NCI-H345 (cell line): ENCODE measurements at places on chromosomes 13 and 19.
A peak's percentile ranks its signal among the peaks of the same experiment; 100 is the strongest.

DNA sequence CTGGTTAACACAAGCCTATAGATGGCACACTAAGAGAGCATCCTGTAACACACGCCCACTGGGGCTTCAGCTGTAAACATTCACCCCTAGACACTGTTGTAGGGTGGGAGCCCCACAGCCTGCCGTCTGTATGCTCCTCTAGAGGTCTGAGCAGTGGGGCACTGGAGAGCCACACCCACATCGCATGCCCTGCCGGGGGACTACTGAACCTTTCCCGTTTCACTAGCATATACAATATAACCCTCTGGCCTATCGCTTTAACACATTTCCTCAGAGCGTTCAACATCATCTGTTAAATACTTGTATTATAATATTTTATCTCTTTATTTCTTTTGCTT is 73.4 kb downstream of the PCDH9 start:
- no peak for DNase-seq

DNA sequence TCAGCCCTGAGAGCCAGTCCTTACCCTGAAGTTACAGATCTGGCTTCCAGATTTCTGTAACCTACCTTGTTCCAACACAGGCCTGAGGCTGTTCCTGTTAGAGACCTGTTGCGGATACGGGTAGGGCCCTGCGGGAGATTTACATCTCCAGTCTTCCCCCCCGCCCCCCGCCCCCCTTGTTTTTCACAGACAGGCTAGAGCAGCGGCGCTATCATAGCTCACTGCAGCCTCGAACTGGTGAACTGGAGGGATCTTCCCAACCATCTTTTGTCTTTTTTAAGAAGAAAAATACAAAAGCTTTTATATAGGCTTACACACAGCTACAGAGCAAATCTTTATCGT is 10.6 kb upstream of the CEACAM21 start:
- no peak for DNase-seq

DNA sequence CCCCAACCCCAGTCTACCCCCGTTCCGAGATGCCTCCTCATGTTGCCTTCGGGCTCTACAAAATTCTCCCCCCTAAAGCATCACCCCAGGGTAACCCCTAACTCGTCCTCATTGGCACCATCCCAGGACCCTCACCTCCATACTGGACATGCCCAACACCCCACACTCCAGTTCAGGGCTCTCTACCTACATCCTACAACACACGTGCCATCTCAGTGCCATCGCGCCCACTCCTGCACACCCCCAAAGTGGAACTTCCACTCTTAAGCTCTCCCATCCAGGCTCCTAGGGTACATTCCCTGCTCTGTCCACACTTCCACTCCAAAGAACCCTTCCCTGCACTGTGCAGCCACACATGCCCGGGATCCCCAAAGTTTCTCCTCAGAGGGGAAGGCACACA is 827 bp upstream of the FKRP start:
- DNase-seq: no peak

DNA sequence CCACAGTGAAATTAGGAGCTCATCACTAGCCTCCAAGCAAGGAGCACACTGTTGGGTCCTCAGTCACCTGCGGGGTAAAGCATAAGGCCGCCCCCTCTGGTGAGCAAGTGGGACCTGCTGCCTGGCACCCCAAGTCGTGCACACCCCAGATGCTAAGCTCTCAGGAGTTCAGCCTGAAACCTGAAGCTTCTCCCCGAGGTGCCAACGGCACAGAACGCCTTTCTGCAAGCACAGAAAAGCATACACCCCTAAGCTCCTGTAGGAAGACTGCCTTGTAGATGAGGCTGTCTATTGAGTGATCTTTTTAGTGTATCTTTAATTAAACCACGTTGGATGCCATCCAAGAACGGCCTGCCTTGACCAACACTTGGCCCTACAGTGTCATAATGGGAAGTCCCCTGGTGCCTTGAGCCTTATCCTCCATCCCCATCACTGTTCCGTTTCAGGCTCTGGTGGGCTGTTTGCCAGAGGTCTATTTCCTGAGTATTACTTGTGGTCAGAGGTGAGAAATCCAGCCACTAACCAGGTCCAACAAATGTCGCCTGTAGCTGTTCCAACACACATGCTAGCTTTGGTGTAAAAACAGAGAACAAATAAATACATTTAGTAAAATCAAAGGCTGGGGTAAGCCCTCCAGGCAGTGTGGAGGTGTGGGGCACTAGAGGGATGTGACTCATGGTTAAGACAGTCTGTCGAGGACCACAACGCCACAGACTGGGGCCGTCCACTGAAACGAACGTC is 44.8 kb downstream of the C13orf42 start:
- DNase-seq: no peak

DNA sequence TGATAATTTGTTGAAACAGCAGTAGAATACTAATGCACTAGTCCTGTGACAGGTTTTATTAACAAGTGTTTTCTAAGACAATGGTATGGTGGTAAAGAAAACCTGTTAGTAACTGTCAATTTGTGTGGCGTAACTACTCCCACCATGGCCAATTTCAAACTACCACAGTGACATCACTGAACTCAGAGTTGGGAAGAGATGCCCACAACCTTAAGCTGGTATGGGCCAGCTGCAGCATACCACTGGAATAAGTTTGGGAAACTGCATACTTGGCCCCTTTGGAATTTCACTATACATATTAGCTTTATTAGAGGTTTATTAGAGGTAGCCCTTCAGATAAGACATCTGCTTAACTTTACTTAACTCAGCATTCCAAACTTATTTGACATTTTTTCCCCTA is 419.4 kb downstream of the NDFIP2 start:
- no peak for DNase-seq

DNA sequence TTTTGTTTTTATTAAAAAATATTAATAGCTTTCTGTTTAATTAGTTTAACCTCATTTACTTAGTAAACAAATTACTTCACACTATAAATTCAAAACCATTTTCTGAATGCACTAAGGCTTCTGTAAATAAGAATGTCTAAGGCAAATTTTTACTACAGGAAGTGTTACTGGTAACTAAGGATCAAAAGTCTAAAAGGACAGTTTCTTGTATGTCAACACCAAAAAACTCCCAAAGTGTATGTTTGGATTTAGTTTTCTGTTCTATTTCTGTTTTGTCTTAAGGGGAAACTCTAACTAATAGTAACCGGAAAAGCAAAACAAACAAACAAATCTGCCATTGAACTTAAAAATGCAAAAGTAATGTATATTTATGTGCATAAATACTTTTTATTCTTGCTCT is 24.7 kb downstream of the PRR20E start:
- DNase-seq: no peak

DNA sequence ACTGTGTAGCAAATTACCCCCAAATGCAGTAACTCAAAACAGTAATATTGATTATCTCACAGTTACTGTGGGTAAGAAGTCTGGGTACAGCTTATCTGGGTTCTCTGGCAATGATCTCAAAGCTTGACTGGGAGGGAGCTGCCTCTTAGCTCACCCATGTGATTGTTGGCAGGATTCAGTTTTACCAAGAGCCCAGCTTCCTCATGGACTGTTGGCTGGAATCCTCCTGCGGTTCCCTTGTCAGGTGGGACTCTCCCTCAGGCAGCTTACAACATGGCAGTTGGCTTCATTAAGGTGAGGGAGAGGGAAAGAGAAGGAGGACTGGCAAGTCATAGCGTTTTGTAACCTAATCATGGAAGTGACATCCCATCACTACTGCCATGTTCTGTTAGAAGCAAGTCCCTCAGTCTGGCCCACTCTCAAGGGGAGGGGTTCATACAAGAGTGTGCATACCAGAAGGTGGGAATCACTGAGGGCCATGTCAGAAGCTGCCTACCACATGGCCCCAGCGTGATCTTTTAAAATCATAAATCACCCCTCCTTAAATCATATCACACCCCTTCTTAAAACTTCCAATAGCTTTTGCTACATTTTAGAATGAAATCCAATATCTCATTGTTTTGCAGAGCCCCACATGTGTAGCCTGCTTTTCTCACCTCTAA is 108.1 kb downstream of the OLFM4 start:
- no peak for DNase-seq

DNA sequence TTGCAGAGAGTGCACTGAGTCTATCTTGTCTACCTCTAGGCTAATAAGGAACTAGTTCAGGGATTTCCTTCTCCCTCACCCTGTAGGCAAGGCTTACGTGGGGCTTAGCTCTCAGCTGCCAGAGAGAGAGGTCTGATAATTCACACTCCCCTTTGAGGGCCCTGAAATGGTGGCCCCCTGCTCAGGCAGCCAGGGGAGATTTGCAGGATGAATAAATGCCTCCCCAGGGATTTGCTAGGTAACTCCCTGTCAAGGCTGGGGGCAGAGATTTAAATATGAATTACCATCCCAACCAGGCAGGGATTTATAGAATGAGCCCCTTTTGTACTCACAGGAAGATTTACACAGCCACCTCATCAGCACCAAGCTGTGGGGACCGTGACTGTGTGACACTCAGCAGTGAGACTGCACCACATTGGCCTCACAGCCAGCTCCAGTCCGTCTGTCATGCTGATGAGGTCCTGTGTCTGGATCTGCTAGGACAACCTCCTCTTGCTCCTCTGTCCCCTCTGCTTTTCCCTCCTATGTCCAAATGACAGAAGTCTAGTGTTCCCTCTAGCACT is 73.4 kb downstream of the CBY2 start:
- DNase-seq: no peak

GRCh38 chr19:22620912-22621311 is 13.2 kb upstream of the ZNF492 start:
- DNase-seq: no peak

DNA sequence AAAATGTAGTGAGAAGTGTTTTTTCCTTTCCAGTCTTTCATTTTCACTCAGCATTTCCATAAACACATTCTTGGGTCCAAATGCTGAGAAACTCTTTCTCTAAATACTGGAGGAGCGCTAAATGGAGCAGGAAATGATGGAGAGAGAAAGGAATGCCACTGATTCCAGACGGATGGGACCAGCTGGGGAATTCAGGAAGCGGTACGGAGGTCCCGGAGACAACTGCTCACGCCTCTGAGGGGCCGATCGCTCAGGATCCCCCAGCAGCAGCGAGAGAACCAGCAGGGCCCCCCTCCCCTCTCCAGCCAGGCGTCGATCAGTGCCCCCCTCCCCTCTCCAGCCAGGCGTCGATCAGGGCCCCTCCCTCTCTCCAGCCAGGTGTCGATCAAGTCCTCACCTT is 13.2 kb downstream of the RASA3 start:
- DNase-seq: no peak

GRCh38 chr13:78978381-78978998 is 319.5 kb upstream of the OBI1 start:
- peak; percentile 71 for DNase-seq

GRCh38 chr13:54394085-54394700 is 1365.6 kb downstream of the OLFM4 start:
- DNase-seq: no peak

- no peak for DNase-seq
Measured at GRCh38 chr13:98781905-98782304, 29.4 kb upstream of the SLC15A1 start.

DNA sequence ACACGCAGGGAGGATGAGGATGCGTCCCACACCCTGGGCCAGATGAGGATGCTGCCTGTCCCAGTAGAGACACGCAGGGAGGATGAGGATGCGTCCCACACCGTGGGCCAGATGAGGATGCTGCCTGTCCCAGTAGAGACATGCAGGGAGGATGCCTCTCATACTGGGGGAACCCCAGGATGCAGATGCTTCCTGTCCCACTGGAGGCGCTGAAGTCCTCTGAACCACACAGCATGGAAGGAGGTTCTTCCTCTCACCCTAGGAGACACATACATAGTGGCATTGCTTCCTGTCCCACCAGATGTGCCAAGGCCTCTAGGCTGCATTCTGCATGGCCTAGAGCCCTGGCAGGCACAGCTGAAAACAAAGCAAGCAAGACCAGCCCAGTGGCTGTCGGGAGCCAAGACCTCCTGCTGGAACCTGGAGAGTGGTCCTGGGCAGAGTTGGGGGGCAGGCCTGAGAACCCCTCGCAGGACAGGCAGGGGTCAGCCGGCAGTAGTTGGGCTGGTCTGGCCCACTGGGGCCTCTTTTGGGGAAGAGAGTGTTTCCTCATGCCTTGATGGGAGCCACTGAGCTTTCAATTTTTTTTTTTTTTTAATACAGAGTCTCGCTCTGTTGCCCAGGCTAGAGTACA is 4.3 kb downstream of the HPN start:
- DNase-seq: no peak

- DNase-seq: peak; percentile 41
Measured at GRCh38 chr19:11418549-11419506, at the start of gene RGL3. RGL3 (minus strand) TSS chr19:11419314; CDS start chr19:11419278, 36 bp downstream.

GRCh38 chr13:59024434-59024833 is 1139.3 kb downstream of the DIAPH3 start:
- DNase-seq: no peak

GRCh38 chr19:28028881-28029444 is 1184.0 kb downstream of the UQCRFS1 start:
- DNase-seq: no peak

DNA sequence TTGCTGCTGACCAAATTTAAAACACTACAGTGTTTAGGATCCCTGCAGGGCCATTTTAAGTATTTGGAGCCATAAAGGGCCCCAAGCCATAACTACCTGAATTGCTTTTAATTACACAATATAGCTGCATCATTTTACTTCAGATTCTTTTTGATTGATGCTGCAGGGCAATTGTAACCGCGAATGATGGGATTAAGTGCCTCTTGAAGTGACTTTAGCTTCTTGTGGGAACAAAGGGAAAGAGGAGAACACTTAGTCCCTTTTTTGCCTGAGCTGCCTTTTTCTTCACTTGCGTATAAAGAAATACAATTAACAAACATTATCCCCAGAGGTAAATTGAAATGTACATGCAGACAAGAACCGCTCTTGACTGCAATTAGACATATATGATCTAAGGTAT is 228.5 kb downstream of the ZIC5 start:
- peak; percentile 41 for DNase-seq

GRCh38 chr13:64510747-64511146 is 2719.4 kb downstream of the PCDH9 start:
- DNase-seq: no peak

GRCh38 chr19:4061683-4062418 is 4.8 kb downstream of the ZBTB7A start:
- no peak for DNase-seq

DNA sequence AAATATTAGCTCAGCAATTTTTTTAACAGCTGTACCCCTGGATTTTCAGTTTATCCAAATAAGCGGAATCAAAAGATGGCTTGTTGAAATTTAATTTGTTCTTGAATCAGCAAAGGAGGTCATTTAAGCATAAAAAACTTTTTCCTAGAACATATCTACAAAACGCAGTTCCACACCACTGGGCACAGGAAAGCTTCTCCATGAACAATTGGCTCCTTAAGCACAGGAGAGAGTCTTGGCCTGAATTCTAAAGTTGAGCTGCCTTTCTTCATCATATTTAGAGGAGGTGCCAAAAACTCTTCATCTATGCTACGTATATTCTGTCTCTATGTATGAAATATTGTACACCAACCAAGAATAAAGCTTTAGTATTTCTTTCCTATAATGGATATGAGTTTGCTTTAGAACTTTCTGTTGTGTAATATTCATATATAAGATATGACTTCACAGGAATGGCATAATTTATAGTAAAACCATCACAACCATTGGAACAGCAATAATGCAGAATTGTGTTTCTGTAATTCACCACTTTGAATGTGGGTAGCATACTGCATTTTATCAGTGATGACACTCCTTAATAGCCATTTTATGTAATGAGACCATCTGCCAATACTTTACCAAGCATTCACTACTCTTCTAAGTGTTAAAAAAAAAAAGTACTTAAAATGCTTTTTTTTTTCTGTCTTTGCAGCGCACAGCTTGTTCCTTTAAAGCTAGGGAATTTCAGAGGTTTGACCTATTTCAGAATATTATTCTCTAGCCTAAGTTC is 263.7 kb downstream of the SLITRK6 start:
- no peak for DNase-seq
